NCI-H2081 treated with DMSO at 0.1 percent for 48 hours (cell line): ENCODE measurements at places on chromosomes 1 and 21.

DNA sequence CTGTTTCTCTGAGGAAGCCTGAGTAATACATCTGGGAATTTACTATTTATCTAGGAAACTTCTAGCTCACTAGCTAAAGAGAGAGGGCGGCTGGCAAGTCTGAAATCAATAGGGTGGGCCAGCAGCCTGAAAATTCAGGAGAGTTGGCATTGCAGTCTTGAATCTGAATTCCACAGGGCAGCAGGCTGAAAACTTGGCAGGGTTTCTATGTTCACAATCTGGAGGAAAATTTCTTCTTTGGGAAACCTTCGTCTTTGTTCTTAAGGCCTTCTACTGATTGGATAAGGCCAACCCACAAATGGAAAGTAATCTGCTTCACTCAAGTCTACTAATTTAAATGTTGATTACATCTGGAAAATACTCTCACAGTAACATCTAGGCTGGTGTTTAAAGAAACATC lies 101.0 kb upstream of the COG2 start:
- no peak for DNase-seq

GRCh38 chr1:20282533-20282932 lies 8.1 kb upstream of the VWA5B1 start:
- no peak for DNase-seq

DNA sequence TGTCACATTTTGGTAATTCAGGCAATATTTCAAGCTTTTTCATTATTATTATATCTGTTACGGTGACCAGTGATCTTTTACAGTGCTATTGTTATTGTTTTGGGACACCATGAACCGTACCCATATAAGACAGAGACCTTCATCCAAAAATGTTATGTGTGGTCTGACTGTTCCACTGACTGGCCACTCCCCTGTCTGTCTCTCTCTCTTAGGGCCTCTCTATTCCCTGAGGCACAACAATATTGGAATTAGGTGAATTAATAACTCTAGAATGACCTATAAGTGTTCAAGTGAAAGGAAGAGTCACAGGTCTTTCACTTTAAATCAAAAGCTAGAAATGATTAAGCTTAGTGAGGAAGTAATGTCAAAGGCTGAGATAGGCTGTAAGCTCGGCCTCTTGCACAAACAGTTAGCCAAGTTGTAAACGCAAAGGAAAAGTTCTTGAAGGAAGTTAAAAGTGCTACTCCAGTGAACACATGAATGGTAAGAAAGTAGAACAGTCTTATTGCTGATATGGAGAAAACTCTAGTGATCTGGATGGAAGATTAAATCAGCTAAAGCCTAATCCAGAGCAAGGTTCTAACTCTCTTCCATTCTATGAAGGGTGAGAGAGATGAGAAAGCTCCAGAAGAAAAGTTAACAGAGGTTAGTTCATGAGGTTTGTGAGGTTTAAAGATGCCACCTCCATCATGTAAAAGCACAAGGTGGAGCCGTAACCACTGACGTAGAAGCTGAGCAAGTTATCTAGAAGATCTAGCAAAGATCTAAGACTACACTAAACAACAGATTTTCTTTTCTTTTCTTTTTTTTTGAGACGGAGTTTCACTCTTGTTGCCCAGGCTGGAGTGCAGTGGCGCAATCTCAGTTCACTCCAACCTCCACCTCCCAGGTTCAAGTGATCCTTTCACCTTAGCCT lies 19.7 kb upstream of the DIPK1A start:
- no peak for DNase-seq

GRCh38 chr1:241411776-241412338 lies 54.9 kb upstream of the RGS7 start:
- no peak for DNase-seq

DNA sequence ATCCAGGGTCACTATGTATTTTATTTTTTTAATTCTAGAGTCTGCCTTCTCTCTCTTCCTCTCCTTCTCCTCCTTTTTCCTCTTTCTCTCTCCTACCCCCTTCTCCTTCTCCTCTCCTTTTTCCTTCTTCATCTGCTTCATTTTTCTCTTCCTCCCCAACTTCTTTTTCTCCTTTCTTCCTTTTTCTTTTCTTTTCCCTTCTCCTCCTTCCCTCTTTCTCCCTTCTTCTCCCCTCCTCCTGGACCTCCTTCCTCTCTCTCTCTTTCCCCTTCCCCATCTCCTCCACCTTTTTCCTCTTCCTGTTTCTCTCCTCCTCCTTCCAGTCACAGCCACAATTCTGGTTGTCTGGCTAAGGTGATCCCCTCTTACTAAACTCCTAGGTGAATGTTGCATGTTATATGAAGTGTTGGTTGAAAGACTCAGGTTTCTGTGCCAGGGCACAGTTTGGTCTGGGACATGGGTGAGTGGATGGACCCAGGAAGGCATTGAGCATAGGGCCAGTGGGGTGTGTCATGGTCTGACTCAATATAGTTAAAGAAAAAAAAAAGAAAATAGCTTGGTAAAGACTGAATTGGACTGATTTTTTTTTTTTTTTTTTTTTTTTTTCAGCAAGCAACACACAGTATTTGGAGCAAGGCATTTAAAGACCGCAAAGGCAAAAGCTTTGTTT lies 266.9 kb downstream of the TGFB2 start:
- DNase-seq, result no peak
